ENCODE measurements at places on chromosomes 3 and 15.

- DNase-seq = no peak
Observed at GRCh38 chr15:75659928-75660645, 12.4 kb downstream of the SNX33 start.

GRCh38 chr15:34673241-34673640 lies 81.6 kb downstream of the GJD2 start:
- DNase-seq = no peak

DNA sequence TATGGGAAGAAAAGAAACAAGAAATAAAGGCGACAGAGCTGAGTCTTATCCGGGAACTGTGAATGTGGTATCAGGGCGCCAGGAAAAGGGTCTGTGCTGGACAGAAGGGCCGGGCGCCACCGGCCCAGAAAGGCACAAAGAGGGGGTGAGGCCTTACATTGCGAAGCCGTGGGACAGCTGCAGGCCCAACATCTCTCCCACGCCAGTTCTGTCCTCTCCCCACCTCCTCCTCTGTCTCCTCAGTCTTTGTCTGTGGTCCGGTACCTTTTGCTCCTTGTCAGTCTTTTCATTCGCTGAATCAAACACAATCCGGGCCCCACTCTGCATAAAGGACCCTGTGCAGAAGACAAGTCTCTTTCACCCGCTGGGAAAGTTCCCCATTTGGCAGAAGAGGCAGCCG lies 81.8 kb downstream of the LRIG1 start:
- DNase-seq = no peak

DNA sequence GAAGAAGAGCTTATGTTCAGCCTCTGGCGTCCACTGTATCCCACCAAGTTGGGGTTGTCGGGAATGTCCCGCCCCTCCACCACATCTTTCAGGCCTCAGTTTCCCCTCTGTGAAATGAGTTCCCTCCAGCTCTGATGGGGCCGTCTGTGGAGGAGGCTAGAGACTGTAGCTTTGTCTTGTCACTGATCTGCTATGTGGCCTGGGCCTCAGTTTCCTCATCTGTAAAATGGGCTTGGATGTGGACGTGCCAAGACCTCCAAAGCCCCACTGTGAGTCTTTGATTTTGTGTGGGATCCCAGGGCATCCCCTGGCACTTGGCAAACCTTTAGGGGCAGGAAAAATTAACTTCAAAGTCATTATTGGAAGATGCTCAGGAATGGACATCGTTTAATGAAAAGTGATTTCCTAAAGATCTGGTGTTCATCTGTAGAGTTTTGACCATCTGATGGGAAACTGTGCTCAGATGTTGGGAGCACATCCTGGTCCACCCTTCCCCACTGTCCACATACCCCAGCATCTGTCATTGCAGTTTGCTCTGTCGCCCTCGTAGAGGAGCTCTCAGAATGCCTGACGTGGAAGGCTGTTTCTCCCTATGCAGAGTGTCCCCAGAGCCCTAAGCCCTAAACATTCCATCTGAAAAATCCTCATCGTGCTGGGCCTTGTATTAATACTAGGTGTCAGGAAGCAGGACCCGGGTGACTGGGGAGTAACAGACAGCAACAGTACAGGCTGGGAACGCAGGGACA lies 28.5 kb downstream of the SLC6A6 start:
- DNase-seq = no peak

GRCh38 chr3:72068621-72069020 lies 283.7 kb upstream of the PROK2 start:
- no peak for DNase-seq

DNA sequence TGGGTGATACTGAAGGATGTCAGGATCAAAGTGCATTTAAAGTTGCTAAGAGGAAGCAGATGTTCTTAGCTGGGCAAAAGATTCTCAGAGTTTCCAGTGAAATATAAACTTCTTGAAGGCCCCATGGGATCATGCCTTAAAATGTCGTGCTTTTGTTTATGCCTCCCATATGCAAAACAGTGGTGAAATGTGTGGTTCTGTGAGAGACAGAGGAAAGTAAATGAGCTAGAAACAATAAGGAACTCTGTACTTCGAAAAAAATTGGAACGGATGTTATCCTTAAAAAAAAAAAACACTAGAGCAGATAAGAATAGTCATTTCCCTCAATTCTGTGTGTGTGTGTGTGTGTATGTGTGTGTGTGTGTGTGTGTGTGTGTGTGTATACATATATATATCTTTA lies 497.0 kb upstream of the TBL1XR1 start:
- DNase-seq = no peak
